ENCODE measurements at places on chromosomes 1 and 21.
A peak's percentile ranks its signal among the peaks of the same experiment; 100 is the strongest.

DNA sequence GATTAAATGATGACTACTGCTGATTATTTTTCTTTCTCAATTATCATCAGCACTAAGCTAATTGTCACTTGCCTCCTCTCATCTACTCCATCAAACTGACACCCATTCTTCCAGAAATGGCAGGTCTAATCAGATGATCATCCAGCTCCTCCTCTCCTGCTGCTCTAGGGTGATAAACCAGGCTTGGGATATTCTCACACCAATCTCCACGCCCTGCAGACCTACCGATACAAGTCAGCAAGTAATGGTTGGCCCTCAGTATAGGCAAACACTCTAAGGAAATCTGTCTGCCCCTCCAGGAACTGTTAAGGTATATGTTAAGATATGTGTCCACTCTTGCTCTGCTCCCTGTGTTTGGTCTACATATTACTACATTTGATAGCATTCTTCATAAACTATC lies 36.3 kb upstream of the C1orf21 start:
- DNase-seq = no peak

- no peak for DNase-seq
Measured at GRCh38 chr1:198280080-198280479, 123.3 kb downstream of the NEK7 start.

GRCh38 chr1:22930240-22930912 lies 42.3 kb downstream of the LACTBL1 start:
- DNase-seq = no peak

- no peak for DNase-seq
Measured at GRCh38 chr1:167054531-167054930, 35.6 kb downstream of the GPA33 start.

DNA sequence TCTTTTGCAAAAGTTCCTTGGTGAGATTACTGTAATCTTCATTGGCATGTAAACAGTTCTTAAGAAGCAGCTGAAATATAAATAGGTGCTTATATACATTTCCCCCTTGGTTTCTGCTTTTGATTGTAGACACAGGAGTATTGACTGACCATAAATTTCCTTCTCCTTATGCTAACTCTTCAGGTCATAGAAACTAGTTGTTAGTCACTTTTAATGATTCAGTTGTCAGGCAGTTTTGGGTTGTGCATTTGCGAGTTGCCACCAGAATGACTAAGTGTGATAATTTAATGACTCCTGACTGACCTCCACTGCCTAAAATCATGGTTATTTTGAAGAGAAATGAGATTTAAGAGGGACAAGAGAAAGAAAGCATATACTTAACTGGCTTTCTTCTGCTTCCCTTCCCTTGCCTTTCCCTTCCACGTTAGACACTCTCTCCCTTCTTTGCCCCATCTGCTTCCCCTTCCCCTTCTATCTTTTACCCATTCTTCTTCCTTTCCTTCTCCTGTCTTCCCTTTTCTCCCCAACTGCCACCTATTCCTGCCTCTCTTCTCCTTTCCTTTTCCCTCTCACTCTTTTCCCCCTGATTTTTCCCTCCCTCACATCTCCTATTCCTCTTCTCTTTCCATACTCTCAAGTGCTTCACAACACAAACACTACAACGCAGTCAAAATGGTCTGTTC lies 12.3 kb downstream of the ZMPSTE24 start:
- peak; percentile 39 for DNase-seq

DNA sequence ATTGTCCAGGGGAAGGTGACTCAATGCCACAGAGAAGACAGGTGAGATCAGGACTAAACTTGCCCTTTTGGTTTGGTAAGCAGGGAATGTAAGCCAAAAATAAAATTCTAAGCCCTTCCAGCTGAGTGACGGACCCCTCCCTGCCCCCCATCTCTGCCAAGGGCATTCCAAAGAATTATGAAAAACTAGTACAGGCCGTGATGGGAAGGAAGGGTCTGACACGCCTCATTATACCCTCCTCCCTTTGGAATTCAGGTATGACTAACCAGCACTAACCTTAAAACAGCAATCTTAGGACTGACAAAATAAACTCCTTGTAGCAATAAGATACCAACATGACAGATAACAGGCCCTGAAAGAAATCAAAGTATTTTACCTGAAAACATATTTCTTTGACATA lies 99.6 kb downstream of the GABPA start:
- no peak for DNase-seq

- no peak for DNase-seq
Measured at GRCh38 chr21:45123440-45123839, 49.1 kb downstream of the ADARB1 start.

GRCh38 chr1:168065506-168065905 lies 71.2 kb downstream of the GPR161 start:
- no peak for DNase-seq

- DNase-seq = peak; percentile 79
Measured at GRCh38 chr1:1574721-1575537, at the start of gene SSU72. TSS of gene SSU72 (minus strand) at chr1:1574863. CDS start at chr1:1574557, 306 bp downstream.

DNA sequence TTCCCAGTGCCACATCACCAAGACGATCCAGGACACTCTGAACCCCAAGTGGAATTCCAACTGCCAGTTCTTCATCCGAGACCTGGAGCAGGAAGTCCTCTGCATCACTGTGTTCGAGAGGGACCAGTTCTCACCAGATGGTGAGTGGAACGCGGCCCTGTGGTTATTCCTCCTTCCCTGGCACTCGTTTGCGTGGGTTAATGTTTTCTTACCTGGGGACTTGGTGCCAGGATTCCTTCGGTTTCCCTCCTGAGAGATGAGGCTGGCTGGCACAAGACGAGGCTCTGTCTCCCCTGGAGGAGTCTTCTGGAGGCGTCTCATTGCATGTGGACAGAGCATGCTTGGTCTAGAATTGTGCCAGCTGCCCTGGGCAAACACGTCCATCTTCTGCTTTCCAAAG lies 29.3 kb downstream of the ATP5PO start:
- DNase-seq = no peak

DNA sequence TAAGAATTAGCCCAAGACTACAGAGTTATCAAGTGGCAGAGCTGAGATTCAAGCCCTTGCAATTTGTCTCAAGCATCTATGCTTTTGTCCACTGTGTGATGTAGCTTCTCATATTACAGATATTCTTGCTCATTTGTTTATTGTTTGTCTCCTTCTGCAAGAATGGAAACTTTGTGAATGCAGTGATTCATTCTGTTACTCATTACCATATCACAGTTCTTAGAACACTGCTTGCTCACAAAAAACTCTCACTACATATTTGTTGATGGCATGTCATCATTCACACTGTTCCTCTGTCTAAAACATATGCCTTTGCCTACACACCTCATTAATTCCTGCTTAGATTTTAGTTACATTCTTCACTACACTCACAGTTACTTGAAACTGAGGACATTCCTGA lies 1198.9 kb downstream of the PLA2G4A start:
- peak; percentile 97 for DNase-seq

DNA sequence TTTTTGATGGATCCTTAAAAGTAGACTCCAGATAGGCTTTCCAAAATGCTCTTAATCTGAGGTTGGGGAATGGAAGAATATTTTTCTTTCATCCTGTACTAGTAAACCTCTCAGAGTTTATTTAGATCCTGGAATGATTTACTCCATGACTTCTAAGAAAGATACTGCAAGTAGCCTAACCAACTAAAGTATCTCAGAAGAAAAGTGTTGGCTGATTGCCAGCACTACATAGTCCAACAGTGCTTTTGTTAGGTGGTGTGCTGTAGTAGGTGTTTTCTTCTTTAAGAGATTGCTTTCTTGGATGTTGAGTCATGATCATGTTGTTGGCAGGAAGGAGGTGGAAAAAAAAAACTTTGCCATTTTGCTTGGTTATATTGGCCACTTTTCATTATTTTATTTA lies 119.8 kb downstream of the OSBPL9 start:
- DNase-seq = peak; percentile 86

DNA sequence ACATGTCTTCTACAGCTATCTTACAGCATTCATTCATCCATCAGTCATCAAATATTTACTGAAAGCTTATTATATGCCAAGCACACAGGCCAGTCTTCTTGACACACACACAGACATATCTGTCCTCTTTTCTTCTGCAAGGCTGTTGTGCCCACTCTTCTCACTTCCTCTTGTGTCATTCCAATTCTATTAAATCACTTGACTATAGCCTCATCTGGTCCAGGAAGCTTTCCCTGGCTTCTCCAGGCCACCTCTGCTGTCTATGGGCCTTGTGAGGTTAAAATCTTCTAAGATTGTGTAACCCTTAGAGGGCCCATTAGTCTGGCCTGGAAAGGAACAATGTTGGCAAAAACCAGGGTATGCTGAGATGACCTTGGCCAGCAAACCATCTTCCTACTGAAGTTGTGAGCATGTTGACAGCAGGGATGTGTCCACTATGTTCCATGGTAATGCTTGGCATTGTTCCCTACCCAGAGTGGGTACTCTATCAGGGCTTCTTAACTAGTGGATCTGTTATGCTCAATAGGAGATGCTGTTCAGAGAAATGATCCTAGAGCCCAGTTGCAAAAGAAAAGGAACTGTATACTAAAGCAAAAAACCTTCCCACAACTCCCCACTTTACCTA lies 5.3 kb downstream of the TRAF3IP3 start:
- DNase-seq = no peak

DNA sequence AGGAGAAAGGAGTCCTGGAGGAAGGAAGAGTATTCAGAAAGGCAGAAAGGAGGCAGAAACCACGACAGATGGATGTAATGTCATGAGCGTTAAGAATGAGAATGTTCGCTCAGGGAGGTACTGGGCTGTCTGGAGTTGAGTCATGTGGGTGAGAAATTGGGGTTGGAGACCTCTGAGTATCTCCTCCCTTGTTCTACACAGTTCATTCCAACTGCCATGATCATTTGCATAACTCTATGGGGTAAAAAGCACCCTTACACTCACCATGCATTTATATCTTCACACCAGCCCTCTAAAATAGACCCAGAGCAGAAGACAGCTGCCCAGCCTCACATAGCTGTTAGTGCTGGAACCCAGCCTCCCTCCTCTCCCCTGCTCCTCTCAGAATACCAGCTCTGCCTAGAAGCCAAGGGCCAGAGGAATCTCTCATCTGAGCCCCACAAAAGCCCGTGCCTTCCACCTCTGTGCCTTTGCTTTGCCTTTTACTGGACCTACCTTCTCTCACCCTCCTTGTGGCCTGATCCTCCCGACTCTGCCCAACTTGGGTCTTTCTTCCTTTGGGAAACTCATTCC lies 85.2 kb downstream of the BEND5 start:
- peak; percentile 31 for DNase-seq

DNA sequence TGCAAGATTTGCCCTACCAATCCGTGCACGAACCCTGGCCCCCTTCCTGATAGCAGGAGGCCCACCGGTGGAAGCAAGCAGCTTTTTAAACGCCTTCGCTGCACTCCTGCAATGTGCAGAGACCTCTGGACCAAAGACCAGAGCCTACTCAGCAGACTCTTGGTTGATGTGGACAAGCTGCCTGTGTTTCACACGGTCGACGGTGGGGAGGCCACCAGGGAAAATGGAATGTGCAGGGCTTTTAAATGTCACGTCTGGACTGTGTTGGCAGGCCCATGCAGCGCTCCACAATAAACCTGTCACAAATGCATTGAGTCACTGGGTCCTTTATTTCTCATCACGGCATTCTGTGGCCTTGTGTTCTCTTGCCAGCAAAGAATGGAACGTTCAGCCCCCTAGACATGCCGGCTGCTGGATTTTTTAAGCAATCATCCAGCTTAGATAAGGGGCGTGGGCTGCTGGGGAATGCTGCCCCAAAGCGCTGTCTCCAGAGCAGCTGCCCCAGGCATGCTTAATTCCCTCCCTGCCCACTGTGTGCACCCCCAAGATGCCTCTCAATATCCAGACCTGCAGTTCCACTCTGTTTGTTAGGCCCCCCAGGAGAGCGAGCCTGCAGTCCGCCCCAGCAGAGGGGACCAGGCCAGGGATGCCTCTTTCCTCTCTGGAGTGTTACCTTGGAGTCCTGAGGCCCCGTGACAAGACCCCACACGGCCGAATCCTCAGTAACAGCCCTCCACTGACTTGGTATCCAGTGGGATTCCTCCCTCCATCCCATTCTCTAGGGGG lies 71.3 kb downstream of the ATP5PO start:
- DNase-seq = peak; percentile 56

DNA sequence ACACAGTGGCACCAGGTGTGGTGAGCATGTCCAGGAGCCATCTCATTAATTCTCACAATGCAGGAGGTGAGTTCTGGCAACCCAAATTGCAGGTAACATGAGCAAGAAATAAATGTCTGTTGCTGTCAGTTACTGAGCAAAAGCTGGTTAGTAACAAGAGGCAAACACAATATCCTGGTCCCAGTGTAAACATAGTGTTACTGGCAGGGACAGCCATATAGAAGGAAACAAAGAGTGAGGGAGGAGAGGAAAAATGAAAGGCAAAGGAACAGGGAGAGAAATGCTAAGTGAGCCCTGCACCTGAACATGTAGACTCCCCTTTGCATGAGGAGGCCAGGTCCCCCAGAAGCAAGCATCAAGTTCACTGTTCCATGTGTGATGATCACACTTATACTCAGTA lies 203.6 kb downstream of the TRABD2B start:
- DNase-seq = no peak

DNA sequence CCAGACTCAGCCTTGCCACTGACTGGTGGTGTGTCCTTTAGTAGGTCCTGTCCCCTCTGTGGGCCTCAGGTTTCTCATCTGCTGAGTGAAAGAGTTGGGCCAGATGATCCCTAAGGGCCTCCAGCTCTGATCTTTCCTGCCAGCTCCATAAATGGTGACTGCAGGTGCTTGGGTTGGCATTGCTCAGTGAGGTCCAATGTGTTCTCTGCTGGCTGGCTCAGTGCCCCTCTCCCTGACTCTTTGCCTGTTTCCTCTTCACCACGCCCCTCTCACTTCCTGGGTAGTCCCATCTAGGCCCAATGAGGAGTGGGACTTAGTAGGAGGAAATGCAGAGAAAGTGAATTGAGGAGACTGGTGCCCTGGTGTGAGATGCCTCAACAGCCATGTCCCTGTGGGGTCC lies 36.6 kb downstream of the UBE2T start:
- no peak for DNase-seq

DNA sequence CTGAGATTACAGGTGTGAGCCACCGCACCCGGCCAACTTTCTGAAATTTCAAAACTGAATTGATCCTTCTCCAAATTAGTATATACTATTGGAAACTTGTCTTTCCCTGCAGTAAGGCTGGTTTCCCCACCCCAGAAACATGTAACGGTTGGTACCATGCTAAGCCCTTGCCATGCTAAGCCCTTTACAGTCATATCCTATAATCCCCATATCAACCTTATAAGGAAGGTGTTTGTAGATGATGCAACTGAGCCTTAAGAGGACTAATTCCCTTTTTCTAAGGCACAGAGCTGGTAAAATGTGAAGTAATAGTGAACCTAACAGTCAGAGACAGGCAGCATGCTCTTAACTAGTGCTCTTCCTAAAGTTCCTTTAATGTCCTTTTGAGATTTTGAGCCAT lies 413.7 kb downstream of the DISC1 start:
- no peak for DNase-seq
